ENCODE measurements at places on chromosomes 5 and 9.

GRCh38 chr9:2043881-2044462 is 28.8 kb downstream of the SMARCA2 start:
- DNase-seq: no peak

- no peak for DNase-seq
These were observed 51.5 kb upstream of the HSPB3 start for GRCh38 chr5:54403885-54404416.

DNA sequence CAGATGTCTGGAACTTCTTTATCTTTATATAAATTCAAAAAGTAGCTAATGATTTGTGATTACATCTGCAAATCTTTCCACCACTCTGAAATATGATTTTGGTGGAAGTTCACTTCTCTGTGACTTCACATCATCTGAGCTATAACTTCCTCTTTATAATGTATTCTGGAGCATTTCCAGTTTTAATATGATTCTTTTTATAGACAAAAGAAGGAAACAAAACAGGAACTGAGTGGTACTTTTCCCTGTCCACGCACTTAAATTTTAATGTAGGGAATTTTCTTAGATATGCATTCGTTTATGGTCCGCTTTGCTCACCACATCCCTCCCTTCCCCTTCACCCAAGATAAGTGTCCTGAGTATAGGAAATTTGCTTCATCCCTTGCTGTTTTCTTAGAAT is 333.5 kb downstream of the CHSY3 start:
- DNase-seq: no peak

DNA sequence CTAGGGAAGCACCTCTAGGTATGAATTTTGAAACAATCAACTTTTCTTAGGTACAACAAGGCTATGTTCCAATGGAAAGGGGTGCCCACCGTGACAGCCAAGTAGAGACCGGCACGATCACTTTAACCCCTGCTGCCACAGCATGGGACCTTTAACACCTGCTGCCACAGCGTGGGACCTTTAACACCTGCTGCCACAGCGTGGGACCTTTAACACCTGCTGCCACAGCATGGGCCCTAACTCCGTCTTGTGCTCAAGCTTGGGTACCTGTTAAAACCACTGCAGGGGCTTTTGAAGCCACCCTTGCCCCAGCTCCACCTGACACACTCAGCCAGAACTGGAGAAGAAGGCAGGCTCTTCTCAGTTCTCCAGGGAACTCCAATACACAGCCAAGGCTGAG is 18.2 kb upstream of the MXD3 start:
- no peak for DNase-seq

- DNase-seq: no peak
These were observed 2.7 kb downstream of the CDC14B start for GRCh38 chr9:96616817-96617438.

DNA sequence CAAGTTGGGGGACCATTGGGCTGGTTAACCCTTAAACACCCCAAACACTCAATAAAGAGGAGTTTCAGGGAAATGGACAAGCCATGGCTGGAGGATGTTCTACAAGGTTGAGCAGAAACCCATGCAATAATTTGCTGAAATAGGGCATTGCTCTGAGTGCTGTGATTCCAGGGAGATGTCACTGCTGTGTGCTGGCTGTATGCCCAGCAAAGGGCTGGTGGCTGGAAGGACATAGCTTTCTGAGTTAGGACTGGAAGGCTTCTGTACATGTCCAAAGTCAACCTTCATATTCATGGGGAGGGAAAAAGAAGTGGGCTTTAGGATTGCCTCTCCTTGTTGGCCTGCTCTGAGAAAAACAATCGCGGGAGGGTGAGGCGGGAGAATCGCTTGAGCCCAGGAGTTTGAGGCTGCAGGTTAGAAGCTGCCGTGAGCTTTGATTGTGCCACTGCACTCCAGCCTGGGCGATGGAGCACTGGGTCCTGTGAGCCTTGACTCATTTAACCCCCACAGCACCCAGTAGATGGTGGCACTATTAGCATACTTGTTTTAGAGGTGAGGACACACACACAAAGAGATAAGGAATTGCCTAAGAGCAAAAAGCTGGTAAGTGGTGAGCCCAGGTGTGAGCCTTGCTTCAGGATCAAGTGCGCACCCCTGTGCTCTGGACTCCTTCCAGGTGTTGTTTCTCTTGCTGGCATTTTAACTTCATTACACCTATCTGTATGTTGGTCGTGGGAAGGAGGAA is 20.4 kb downstream of the IL12B start:
- DNase-seq: no peak

Data from fibroblast of skin of abdomen (primary cell).